ENCODE measurements at places on chromosomes 1 and 21. TPM values are rescaled to one million over a fixed set of nuclear protein-coding genes. Genes with fewer than 3 reads are reported as not detected.

- DNase-seq: no peak
Observed at GRCh38 chr1:47382399-47382983, 33.6 kb upstream of the FOXE3 start.

- no peak for DNase-seq
Observed at GRCh38 chr1:178046591-178047270, 47.2 kb upstream of the RASAL2 start.

Gene KRTAP21-1
- total RNA-seq: not detected

Gene CYP4Z1
- not detected for total RNA-seq

Gene DNTTIP2
- total RNA-seq: 43.6 TPM

DNA sequence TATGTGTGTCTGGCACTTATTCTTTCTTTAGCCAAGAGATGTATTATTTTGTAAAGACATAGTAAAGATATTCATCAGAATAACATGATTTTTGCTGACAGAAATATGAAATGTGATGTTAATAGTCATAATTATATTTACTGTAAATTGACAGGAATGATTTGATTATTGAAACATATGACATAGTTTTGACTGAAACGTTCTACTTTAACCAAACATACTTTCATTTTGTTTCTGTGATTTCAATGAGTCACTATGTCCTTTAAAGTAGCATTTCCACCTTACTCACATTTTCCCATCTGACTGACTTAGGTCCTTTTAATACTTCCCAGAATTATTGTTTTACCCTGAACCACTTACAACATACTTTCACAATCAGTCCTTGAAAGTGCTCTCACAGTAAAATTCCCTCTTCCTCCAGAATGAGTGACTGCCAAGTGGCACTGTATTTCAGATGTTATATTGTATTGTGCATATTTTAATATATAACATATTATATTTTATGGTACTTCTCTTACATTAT lies 437.9 kb downstream of the NCAM2 start:
- DNase-seq: no peak

Gene INAVA
- 51.0 TPM for total RNA-seq

Gene CXADR
- total RNA-seq: 93.4 TPM

DNA sequence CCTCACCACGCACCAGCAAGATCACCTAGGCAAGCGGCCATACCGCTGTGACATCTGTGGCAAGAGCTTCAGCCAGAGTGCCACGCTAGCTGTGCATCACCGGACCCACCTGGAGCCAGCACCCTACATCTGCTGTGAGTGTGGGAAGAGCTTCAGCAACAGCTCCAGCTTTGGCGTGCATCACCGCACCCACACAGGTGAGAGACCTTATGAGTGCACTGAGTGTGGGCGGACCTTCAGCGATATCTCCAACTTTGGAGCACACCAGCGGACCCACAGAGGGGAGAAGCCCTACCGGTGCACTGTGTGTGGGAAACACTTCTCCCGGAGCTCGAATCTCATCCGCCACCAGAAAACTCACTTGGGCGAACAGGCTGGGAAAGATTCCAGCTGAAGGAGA lies 5.0 kb downstream of the ZNF691 start:
- DNase-seq: no peak

Gene TNFRSF1B
- 4.1 TPM for total RNA-seq

GRCh38 chr1:9164532-9164900 lies 35.6 kb upstream of the GPR157 start:
- DNase-seq: no peak

DNA sequence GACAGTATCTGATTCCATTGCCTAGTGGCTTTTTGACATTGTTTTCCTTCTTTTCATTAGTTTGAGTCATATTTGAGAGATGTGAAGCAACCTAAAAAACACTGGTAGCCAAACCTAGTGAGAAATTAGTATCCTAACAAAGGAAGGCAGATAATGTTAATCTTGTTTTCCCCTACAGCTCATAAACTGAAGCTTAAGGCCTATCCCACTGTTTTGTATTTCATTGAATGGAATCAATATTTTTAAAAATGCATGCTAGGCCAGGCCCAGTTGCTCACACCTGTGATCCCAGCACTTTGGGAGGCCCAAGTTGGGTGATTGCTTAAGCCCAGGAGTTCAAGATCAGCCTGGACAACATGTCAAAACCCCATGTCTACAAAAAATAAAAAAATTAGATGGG lies 1.2 kb downstream of the CR1L start:
- DNase-seq: no peak

DNA sequence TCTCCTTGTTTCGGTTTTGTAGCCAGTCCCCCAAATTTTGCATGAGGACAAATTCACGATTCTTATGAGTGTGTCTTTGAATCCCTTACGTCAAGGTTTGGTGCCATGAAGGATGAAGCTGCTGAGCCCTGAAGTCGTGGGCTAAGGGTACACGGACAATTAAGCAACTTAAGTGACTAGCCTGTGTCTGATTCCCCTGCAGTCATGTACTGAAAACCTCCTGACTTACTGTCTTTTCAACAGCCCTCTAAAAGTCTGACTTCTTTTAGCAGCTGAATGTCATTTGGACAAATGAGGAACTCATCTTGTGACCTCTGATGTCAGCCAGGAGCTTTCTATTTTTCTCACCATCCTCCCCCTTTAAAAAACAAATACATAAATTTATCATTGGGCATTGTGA lies 27.1 kb upstream of the C1orf105 start:
- DNase-seq: no peak

DNA sequence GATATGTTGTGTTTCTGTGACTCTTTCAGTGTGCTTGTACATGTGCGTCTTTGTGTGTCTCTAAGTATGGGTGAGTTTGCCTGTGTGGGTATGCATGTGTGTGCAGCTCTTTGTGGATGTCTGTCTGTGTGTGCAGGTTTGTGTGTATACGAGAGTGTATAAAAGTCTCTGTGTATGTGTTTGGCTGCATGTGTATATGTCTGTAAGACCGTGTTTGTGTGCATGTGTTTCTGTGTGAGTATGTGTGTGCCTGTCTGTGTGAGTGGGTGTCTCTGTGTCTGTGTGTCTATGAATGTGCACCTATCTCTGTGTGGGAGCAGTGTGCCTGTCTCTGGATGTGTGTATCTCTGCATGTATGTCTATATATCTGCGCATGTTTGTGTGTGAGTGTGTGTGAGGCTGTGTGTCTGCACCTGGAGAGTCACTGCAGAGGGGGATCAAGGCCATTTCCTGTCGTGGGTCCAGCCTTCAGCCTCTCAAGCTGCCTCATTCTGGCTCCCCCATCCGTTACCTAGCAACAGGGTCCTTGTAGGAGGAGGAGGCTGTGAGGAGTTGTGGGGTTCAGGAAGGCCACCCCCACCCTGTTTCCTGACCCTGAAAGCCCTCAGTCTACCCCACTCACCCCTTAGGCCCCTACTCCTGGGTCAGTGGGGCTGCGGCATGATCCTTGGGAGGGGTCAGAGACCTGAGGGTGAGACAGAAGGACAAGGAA lies 10.4 kb downstream of the FGR start:
- no peak for DNase-seq

DNA sequence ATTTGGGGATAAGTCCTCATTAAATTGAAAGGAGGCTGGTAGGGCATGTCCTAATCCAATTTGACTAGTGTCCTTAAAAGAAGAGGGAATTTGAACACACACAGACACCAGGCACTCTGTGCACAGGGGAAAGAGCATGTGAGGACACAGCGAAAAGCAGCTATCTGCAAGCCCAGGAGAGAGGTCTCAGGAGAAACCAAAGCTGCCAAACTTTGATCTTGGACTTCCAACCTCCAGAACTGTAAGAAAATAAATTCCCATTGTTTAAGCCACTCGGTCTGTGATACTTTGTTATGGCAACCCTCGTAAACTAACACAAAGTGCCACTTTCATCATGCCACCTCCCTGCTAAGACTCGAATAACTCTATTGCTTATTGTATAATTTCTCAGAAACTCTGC lies 13.8 kb downstream of the PLA2G4A start:
- no peak for DNase-seq

Gene GPR37L1
- not detected for total RNA-seq

Gene STRIP1
- total RNA-seq: 44.6 TPM

GRCh38 chr1:109201123-109201703 lies 12.5 kb upstream of the SARS1 start:
- DNase-seq: peak; percentile 78

DNA sequence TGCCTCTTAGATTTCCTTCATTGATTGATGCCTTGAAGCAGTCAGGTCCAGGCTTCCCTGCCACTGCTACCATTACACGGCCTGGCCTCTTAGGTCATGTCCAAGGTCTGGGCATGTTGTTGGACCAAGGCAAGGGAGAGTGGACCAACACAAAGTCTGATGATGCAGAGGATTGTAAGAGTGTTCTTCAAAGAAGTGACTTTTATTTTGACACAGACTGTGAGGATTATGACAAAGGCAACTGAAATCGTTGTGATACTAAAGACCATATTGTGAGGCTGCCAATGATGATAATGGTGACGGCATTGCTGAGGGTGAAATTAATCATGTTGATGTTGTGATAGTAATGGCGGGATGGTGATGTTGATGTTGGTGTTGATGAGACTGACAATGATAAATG lies 149.5 kb downstream of the GRIK3 start:
- no peak for DNase-seq

Gene OR6P1
- not detected for total RNA-seq

Gene TMOD4
- not detected for total RNA-seq

DNA sequence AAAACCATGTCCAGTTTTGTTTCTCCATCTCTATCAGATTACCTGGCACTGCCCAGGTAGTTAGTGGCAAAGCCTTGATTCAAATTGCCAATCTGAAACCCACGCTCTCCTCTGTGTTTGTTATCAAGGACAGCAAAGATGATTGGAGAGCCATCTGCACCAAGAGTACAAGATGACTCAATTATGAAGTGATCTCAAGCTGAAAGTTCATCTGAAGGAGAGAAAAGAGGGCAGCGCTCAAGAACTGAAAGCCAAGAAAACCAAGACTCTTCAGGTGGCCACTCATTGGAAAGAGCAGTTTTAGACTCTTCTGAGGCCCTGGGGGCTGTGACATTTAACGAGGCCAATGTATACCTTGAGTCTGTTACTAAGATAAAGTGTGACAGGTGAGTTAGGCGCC lies 13.8 kb downstream of the RXRG start:
- DNase-seq: no peak

DNA sequence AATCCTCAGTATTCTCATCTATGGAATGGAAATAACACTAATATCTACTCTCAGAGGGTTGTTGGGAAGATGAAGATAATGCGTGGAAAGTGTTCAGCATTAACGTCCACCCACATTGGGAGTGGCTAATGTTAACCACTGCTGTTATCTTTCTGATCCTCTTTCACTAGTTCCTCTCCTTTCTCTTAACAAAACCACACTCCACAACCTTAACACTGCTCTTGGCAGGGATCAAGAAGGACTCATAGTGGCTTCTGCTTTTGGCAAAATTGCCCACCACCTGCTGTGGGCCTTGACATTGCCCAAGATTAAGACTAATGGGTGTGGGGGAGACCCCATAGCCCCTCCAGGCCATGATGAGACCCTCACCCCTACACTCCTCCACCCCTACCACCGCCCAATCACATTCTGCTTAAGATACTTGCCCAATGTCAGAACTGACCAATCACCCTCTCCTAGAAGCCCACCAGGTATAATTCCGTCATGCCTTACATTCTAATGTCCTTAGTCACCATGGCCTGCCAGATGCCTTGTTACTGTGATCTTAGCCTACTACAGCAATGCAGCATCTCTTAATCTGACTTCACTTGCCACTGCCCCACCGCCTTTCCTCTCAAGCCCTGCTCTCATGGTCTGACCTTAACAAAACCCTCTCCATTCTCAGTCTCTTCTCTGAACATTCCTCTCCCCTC lies 27.1 kb downstream of the DHCR24 start:
- DNase-seq: no peak

DNA sequence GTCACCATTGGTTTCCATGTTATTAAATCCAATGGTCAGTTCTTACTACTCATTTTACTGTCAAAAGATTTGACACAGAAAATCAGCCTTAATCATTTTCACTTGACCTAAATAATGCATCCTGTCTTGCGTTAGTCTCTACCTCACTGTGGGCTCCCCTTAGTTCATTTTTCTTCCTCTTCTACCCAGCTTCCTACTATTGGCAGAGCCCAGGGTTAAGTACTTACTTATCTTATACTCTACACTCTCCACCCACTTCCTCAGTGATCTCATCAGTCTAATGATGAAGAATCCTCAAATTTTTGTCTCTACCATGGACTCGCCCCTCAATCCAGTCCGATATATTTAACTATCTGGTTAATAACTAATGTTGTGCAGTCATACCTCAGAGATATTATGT lies 735.9 kb downstream of the KCNT2 start:
- DNase-seq: no peak

GRCh38 chr1:226417830-226418546 lies 10.1 kb upstream of the PARP1 start:
- DNase-seq: no peak

GRCh38 chr1:195697130-195697529 lies 911.1 kb downstream of the KCNT2 start:
- DNase-seq: no peak

DNA sequence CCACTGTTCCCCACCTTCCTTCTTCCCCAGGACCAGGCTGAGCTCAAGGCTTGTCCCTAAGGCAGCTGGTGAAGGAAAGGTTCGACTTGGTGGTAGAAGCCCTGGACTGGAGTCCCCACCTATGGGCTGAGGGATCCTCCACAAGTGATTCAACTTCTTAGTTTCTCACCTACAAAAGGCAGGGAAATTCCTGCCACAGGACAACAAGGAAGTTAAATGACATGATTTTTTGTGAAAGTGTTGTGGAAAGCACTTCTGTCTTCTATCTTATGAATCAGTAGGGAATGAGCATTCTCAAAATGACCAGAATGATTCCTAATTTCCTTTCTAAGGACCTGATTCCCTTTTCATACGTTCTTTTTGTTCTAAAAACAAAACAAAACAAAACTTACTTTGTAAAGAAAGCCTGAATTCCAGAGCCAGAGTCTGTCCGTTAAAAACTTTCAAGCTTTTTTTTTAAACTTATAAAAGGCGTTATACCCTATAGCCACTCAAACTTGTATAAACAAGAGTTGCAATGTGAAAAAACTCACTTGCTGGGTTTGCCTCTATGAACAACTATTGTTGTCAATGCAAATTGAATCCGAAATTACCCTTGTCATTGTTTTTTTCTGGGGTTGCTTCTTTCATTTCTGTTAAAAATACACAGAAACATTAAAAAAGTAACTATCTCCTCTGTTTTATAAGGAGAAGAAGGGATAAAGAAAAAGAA lies 12.2 kb downstream of the KCNJ15 start:
- DNase-seq: no peak

Gene SIK1
- total RNA-seq: 22.8 TPM

Gene C1orf74
- 3.3 TPM for total RNA-seq

Gene SLC16A4
- 16.4 TPM for total RNA-seq

Gene OXCT2
- 1.8 TPM for total RNA-seq

Gene IFI44
- total RNA-seq: 7.7 TPM

DNA sequence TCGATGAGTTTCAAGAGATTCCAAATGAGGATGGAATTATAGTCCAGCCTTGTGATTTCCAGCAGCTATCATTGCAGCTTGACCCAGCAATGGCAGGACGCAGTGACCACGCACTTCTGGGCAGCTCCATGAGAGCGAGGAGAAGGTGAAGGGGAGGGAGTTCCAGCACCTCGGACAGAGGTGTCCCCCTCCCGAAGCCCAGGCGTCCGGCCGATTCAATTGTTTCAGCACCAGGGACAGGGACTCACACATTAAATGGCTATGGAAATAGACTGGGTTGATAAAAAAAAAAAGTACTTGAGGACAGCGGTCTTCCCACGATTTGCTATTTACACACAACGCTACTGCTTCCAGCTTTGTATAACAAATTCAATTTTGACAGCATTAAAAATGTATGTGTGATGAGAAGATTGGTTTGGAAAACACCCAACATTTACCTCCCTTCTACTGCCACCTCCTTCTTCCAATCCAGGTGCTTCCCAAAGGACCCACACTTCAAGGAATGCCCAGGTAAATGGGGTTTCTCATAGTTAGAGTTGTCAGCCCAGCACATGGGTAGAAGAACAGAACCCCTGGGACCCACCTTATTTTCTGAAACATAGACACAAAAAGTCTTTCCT lies 71.8 kb downstream of the DISP3 start:
- peak; percentile 92 for DNase-seq

Gene TUFT1
- total RNA-seq: 29.8 TPM
